Activated effector memory CD4-positive, alpha-beta T cell treated with Interleukin-2 at 50 U/mL for 16 hours (primary cell): ENCODE measurements at places on chromosomes 16 and 17.

GRCh38 chr17:46072998-46073397 lies 73.9 kb downstream of the STH start:
- DNase-seq: no peak

DNA sequence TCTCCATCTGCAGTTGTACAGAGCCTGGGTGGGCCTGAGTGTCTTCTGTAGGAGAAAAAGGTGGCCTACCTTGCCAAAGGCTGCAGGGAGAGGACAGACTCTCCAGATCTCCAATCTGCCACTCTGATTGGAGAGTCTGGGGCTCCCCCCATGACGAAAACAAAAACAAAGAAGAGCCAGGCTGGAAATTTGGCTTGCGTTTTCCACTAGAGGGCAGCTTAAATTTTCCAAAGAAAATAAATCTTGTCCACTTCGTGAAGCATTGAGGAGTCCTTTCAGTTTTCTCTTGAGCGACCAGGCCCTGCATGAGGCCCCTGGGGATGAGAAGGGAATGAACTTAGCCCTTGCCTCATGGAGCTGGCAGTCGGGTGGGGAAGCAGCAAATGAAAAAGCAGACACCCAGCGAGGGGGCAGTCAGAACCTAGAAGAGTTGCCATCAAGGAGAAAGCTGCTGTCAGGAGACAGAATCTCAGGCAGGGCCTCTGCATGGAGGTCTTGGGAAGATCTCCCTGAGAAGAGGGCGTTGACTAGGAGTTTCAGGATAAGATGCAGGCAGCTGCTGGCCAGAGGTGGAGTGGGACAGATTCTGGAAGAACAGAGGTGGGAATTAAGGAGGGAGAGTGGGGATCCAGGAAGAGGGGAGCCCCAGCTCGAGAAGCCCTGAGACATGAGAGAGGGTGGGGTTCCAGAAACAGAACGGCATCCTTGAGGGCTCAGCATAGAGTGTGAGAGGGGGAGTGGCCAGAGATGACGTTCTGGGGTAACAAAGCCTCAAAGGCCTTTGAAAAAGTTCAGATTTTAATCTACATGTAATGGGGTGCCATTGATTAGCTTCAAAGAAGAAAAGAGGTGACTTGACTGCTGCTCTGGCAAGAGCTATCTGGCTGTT lies 8.4 kb upstream of the SHCBP1 start:
- DNase-seq: no peak

GRCh38 chr16:28297784-28298510 lies 5.6 kb downstream of the SBK1 start:
- DNase-seq: no peak

GRCh38 chr16:58022601-58023371 lies 2.8 kb upstream of the MMP15 start:
- no peak for DNase-seq

DNA sequence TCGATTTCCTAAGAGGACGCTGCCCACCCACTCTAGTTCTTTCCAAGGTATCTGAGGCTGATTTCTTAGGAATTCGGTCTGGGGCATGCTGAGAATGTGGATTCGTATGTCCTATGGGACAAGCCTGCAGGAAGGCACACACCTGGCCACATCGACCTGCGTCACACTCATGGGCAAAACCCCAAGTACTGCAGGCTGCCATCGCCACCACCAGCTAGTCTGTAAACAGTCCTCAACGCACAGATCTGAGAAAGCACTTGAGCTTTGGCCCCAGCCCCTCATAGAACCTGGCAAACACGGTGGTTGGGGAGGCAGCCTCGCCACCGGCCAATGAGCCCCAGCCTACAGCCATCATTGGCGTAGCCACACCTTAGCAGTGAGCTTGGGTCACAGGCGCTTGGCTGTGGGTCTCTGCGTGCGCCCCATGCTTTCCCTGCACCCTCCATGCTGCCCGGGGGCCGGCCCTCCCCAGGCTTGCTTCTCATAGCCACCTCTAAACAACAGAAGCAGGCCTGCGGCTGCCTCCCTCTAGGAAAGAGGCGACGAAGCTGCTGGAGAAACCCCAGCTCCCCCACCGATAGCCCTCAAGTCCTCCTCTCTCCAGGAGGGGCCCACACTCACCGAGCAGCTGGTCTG lies 75.1 kb downstream of the ZNF778 start:
- DNase-seq: no peak
